Stimulated activated CD8-positive, alpha-beta memory T cell treated with anti-CD3 and anti-CD28 coated beads, Interleukin-4, amount 100 ng/mL, for 48 hours (primary cell): ENCODE measurements at places on chromosomes 6 and 20.

- no peak for DNase-seq
Observed at GRCh38 chr6:16683641-16684194, 77.5 kb downstream of the ATXN1 start.

GRCh38 chr20:22619806-22620205 lies 35.4 kb upstream of the FOXA2 start:
- no peak for DNase-seq

DNA sequence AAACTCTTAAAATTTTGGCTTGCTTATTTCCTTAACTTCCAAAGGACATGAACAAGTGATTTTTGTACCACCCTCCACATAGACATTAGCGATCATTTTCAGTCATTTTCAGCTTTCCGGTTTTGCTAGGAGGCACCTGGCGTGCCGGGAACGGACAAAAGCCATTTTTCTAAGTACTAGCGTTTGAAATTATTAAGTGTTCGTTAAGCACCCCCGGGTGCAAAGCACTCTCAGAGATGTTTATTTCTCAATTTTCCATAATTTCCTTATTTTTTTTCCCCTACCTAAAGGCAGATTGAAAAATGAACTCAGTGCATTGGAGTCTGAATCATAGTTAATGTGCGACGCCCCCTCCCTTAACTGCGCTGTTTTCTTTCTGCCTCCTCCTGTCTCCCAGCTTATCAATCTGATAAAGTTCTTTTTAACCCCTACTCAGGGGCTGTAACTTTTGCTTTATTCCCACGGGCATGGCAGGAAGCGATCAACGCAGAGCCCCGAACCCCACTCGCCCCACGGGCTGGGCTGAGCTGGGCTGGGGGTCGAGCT lies 58.2 kb downstream of the ZNF831 start:
- no peak for DNase-seq

GRCh38 chr6:6407071-6407741 lies 86.7 kb upstream of the F13A1 start:
- DNase-seq: no peak

GRCh38 chr6:133630651-133631050 lies 258.3 kb upstream of the TCF21 start:
- DNase-seq: no peak

- no peak for DNase-seq
Observed at GRCh38 chr6:157194643-157195042, 128.7 kb downstream of the TMEM242 start.

DNA sequence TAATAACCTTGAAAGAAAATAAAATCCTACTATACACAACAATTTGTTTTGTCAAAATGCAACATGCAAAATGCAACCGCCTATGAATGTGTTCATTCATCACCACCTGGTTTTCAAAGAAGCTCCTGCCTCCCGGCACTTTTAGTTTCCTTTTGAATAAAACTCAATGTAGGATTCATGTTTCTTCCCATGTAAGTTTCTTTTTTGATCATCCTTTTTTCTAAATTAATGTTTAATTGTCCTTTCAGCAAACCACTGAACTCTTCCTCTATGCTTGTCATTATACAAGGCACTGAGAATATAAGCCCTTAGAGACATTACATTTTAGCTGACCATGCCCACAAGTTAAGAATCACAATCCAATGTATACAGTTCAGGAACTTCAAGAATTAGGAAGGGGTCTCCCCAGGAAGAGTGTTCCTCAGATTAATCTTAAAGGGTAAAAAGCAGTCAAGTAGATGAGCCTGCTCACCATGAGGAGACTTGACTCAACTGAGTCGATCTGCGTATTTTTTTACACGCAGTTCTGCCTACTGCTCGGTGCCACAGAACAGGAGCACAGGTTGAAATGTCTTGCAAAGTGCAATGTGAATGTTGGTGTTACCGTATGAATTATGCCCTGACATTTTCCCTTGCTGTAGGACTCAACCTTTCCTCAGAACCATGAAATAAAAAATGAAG lies 7.2 kb upstream of the THEMIS start:
- no peak for DNase-seq

DNA sequence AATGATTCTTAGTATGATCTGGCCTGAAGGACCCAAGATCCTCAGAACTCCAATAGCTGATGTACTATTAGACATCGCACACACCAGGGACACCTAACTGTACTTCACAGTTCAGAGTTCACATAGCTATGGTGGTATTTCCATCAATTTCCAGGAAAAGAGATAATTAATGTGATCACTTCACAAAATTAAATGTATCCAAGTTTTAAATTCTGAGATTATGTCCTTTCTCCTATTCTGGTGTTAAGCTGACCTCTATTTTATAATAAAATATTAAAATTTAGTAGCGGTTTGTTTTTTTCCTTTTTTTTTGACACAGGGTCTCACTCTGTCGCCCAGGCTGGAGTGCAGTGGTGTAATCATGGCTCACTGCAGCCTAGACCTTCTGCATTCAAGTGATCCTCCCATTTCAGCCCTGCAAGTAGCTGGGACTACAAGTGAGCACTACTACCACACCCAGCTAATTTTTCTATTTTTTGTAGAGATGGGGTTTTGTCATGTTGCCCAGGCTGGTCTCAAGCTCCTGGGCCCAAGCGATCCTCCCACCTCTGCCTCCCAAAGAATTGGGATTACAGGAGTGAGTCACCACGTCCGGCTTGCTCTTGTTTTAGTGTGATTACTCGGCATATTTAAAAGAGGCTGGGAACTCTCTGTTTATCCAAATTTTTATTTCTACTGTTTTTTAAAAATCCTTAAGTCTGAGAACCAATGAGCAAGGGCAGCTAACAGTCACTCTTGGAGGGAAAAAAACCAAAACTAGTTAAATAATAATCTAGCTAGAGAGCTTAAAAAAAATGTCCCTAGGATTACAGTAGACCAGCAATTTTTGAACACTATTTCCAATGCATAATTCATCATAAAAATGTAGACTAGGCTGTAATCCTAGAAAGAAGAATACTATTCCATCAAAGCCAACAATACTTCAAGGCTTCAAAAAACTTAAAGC lies 16.0 kb downstream of the KIF13A start:
- DNase-seq: no peak

DNA sequence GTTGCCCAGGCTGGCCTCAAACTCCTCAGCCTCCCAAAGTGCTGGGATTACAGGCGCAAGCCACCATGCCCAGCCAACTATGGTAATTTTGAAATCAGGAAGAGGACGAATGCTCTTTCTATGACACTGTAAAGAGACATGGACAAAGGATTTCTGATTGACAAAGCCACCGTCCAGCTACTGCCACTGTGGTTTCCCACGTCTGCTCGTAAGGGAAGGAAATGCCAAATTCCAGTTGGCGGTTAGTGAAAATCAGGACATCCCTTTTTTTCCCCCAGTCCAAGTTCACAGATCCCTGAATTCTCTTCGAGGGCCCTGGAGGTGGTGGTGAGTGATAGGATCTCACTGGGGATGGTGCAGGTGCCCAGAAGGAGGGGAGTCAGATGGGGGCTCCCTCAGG lies 31.2 kb downstream of the SNAI1 start:
- DNase-seq: no peak

GRCh38 chr20:9572670-9573069 lies 58.3 kb downstream of the LAMP5 start:
- DNase-seq: no peak

DNA sequence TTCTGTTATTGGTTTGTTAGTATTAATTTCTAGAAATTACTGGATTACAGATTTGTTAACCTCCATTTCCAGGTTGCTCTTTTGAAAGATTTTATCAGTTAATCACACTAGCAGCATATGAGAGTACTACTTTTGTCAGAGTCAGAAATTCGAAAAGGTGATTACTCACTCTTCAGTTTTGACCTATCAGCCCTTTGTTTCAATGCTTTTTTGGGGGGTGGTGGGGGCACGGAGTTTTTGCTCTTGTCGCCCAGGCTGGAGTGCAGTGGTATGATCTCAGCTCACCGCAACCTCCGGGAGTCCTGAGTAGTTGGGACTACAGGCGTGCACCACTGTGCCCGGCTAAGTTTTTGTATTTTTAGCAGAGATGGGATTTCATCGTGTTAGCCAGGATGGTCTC lies 149.2 kb downstream of the JARID2 start:
- DNase-seq: peak; percentile 63

- no peak for DNase-seq
Observed at GRCh38 chr20:19710336-19711120, 47.5 kb upstream of the RIN2 start.

DNA sequence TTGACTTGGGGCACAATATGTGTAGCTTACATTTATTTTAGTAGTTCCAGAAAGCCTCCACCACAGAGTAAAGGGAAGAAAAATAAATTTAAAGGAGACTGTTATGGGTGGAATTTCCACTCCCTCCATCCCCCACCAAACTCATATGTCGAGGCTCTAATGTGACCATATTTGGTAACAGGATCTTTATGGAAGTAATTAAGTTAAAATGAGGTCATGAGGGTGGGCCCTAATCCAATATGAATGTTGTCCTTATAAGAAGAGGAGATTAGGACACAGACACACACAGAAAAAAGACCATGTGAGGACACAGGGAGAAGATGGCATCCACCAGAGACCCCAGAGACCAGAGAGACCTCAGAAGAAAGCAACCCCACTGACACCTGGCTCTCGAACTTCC lies 189.7 kb downstream of the EDN1 start:
- DNase-seq: no peak

- no peak for DNase-seq
Observed at GRCh38 chr6:99296261-99296660, 53.2 kb downstream of the FAXC start.

DNA sequence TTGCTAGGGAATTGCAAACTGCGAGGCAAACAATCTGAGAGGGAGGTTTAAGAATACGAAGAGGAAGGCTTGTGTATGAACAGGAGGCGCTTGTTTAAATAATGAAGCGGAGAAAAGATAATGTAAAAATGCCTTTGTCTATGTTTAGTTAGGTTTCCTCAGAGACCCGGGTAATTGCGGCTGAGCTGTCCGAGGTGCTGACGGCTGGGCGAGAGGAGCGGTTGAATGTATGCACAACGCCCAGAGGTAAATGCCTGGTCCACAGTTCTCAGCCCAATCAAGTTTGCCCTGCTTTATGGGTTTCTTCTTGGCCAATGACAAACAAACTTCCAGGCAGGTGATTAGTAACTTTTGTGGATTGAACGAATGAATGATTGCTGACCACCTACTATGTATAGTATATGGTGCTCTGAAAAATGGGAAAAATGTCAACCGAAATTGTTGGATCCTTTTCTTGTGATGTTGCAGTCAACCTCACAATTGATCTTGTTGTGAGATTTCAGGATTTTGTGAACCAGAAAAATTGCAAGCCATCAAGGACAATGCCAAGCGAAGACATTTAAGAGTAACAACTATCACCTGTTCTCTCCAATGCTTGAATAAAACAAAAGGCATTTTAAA lies 38.3 kb upstream of the SLC32A1 start:
- peak; percentile 60 for DNase-seq

DNA sequence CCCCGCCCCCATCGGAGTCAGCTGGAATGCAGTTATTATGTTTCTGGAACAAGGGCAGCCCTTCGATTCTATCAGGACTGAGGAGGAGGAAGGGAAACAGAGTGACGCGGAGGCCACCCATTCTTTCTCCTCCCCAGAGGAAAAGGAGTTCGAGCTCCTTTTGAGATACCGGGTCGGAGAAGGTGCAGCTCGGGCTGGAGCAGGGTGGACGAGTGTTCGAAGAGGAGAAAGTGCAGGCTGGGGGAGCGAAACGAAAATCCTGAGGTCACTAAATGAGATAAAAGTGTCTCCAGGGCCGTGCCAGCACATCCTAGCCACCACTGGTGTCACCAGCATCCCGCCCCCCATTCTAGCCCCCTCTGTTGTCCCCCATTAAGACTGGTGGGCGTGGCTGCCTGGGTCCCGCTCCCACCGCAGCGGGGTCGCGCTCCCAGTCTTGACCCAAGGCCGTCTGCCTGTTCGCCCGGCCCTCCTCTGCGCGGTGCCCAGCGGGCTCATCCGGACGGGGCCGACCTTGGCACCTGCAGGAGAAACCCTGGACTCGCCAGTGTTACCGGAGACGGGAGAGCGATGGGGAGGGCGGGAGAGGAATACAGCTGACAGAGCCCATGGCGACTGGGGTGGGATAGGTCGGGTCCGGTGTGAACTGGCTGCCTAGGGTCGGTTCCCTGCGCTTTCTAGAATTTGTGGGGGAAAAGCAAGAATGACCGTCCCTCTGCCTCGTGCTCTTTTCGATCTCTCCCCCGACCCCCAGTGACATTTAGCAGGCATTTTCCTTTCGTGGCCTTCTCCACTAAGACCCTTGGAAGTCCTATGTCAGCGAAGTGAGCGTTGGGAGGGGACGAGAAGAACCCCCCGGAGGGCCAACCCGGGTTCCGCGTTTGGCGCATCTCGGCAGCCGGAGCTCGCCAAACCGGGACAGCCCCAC lies 16.2 kb downstream of the FOXA2 start:
- no peak for DNase-seq

DNA sequence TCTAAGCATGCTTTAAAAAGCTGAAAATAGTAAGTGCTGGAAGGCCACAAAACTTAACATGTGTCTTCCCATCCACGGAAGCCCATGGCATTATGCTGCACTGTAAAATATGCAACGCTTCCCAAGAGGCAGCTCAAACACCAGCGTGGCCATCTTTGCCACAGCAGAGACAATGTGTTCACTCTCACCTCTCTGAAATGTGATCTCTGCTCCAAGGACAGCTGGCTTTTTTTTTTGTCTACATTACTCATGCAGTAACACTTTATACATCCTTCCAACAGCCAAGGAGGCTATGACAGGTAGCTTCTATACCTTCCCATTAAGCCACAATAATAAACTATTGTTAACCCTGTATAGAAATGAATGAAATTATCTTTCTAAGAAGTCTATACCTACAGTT lies 49.2 kb downstream of the BLOC1S5 start:
- no peak for DNase-seq

DNA sequence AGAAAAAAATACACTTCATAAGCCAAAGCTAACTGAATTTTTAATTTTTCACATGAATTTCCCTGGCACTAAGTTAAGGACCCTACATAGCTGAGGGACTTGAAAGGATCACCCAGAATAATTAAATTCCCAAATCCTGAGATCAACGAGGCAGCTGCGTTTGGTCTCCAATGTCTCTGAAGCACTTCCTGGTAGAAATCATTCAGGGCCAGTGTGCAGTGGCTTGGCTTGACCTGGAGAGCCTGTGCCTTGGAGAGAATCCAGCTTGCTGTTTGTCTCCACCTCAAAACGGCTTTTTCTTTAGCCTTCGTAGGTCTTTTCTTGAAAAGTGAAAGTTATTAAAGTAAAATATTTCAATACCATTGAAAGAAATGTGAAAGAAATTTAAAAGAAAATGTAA lies 92.4 kb downstream of the SMOC2 start:
- DNase-seq: no peak

- no peak for DNase-seq
Observed at GRCh38 chr6:135451617-135452190, 45.8 kb downstream of the AHI1 start.

GRCh38 chr6:116447496-116448011 lies 13.6 kb upstream of the CALHM6 start:
- no peak for DNase-seq
